Smooth muscle cell of the coronary artery (primary cell): ENCODE measurements at places on chromosomes 5 and 9. TPM values are rescaled to one million over a fixed set of nuclear protein-coding genes. Genes with fewer than 3 reads are reported as not detected.

P4HA2 gene
- 256 and 317 TPM in 2 replicates for total RNA-seq

SLC6A7 gene
- not detected in 2 replicates for total RNA-seq

IRX1 gene
- total RNA-seq = 4.4 TPM in 1 of 2 replicates, not detected in the other

SPATA31D4 gene
- not detected in 2 replicates for total RNA-seq

MARVELD2 gene
- total RNA-seq = 0.47 and 0.53 TPM in 2 replicates

TPPP gene
- under 0.01 and 0.38 TPM in 2 replicates for total RNA-seq

FOXD4 gene
- total RNA-seq = 0.08 and 0.23 TPM in 2 replicates

RNF183 gene
- total RNA-seq = not detected in 2 replicates

BRINP1 gene
- total RNA-seq = 0.30 and 27.4 TPM in 2 replicates

CORO2A gene
- total RNA-seq = 0.15 and 0.35 TPM in 2 replicates
